A549 treated with Hydrocortisone at 1 μM for 4 hours (cell line): ENCODE measurements at places on chromosomes 7 and 10. TPM values are rescaled to one million over a fixed set of nuclear protein-coding genes. Genes with fewer than 3 reads are reported as not detected.

WDFY4 gene
- total RNA-seq: 0.05 TPM in 1 of 5 replicates, not detected in the others

ADAM12 gene
- 2.9 to 5.0 TPM (median 4.3 TPM) in 5 replicates for total RNA-seq

SVOPL gene
- not detected in 5 replicates for total RNA-seq

ZNF800 gene
- total RNA-seq: 8.4 to 12.9 TPM (median 11.1 TPM) in 5 replicates

NUTM2E gene
- 0.30 to 0.47 TPM (median 0.38 TPM) in 5 replicates for total RNA-seq

TMEM178B gene
- total RNA-seq: 1.2 to 2.1 TPM (median 1.5 TPM) in 5 replicates

SFRP5 gene
- 2.2 to 2.7 TPM (median 2.6 TPM) in 5 replicates for total RNA-seq

CTAGE4 gene
- 0.03 TPM in 1 of 5 replicates, not detected in the others for total RNA-seq

TMEM184A gene
- 7.0 to 9.9 TPM (median 9.0 TPM) in 5 replicates for total RNA-seq

VSIR gene
- total RNA-seq: 30.8 to 38.0 TPM (median 36.7 TPM) in 5 replicates

PRKAG2 gene
- total RNA-seq: 42.5 to 46.0 TPM (median 45.4 TPM) in 5 replicates

CPA2 gene
- 0.08 to 0.30 TPM (median 0.16 TPM) in 3 of 5 replicates, not detected in the others for total RNA-seq

PKD2L1 gene
- total RNA-seq: 0.05 to 0.31 TPM (median 0.16 TPM) in 5 replicates

MSMB gene
- total RNA-seq: 0.29 to 0.42 TPM (median 0.31 TPM) in 3 of 5 replicates, not detected in the others

RPEL1 gene
- total RNA-seq: 0.06 TPM in 1 of 5 replicates, not detected in the others

OLAH gene
- 0.58 to 0.93 TPM (median 0.66 TPM) in 5 replicates for total RNA-seq

DRGX gene
- 0.03 to 0.08 TPM (median 0.06 TPM) in 3 of 5 replicates, not detected in the others for total RNA-seq

DNA2 gene
- total RNA-seq: 7.7 to 12.0 TPM (median 9.7 TPM) in 5 replicates

SPDYE6 gene
- total RNA-seq: not detected in 5 replicates

ZNF804B gene
- not detected in 5 replicates for total RNA-seq

DCLRE1C gene
- total RNA-seq: 3.6 to 11.7 TPM (median 5.8 TPM) in 5 replicates

EN2 gene
- 0.68 to 0.97 TPM (median 0.83 TPM) in 5 replicates for total RNA-seq

COL13A1 gene
- total RNA-seq: 0.14 to 0.30 TPM (median 0.25 TPM) in 5 replicates

ZNF485 gene
- 1.6 to 2.6 TPM (median 1.8 TPM) in 5 replicates for total RNA-seq

CAMK2B gene
- total RNA-seq: 0.12 to 0.32 TPM (median 0.28 TPM) in 5 replicates

LRIT1 gene
- not detected in 5 replicates for total RNA-seq

INMT gene
- total RNA-seq: not detected in 5 replicates

CELF2 gene
- total RNA-seq: 0.07 to 0.12 TPM in 2 of 5 replicates, not detected in the others

CASTOR2 gene
- 2.8 to 4.4 TPM (median 4.3 TPM) in 5 replicates for total RNA-seq

ZPBP gene
- total RNA-seq: not detected in 5 replicates

OR2A25 gene
- not detected in 5 replicates for total RNA-seq

DKK1 gene
- total RNA-seq: 445 to 509 TPM (median 469 TPM) in 5 replicates

GIMAP6 gene
- total RNA-seq: not detected in 5 replicates

KLF14 gene
- 0.03 to 0.07 TPM (median 0.05 TPM) in 4 of 5 replicates, not detected in the other for total RNA-seq

PNLIPRP1 gene
- total RNA-seq: not detected in 5 replicates

TEX47 gene
- not detected in 5 replicates for total RNA-seq

UPK3B gene
- 11.5 to 19.6 TPM (median 17.6 TPM) in 5 replicates for total RNA-seq

UBTD1 gene
- 15.5 to 22.8 TPM (median 20.0 TPM) in 5 replicates for total RNA-seq

CAPZA2 gene
- total RNA-seq: 111 to 181 TPM (median 123 TPM) in 5 replicates

TAS2R4 gene
- total RNA-seq: 0.06 to 0.18 TPM (median 0.10 TPM) in 5 replicates

AKR1C4 gene
- total RNA-seq: 0.10 to 0.32 TPM (median 0.30 TPM) in 5 replicates

TLX1 gene
- total RNA-seq: not detected in 5 replicates

SFRP4 gene
- 3.0 to 4.4 TPM (median 3.3 TPM) in 5 replicates for total RNA-seq

MACROH2A2 gene
- 22.8 to 31.5 TPM (median 25.3 TPM) in 5 replicates for total RNA-seq

C10orf105 gene
- not detected in 5 replicates for total RNA-seq

STRIP2 gene
- 4.9 to 7.1 TPM (median 6.1 TPM) in 5 replicates for total RNA-seq

MYOF gene
- 177 to 295 TPM (median 215 TPM) in 5 replicates for total RNA-seq

NKX2-3 gene
- total RNA-seq: 0.05 TPM in 1 of 5 replicates, not detected in the others

SEMA3D gene
- 0.01 to 0.07 TPM (median 0.02 TPM) in 4 of 5 replicates, not detected in the other for total RNA-seq

NODAL gene
- total RNA-seq: not detected in 5 replicates

INHBA gene
- 0.37 to 0.82 TPM (median 0.55 TPM) in 5 replicates for total RNA-seq
